Activated T-cell treated with anti-CD3 and anti-CD28 coated beads for 4 hours (primary cell): ENCODE measurements at places on chromosomes 5 and 9.

- no peak for DNase-seq
These were observed 397 bp upstream of the RECK start for GRCh38 chr9:36036253-36036779.

- DNase-seq, result no peak
These were observed 704 bp upstream of the IL33 start for GRCh38 chr9:6214903-6215302.

GRCh38 chr5:73922224-73922623 is 296.2 kb downstream of the ARHGEF28 start:
- no peak for DNase-seq

DNA sequence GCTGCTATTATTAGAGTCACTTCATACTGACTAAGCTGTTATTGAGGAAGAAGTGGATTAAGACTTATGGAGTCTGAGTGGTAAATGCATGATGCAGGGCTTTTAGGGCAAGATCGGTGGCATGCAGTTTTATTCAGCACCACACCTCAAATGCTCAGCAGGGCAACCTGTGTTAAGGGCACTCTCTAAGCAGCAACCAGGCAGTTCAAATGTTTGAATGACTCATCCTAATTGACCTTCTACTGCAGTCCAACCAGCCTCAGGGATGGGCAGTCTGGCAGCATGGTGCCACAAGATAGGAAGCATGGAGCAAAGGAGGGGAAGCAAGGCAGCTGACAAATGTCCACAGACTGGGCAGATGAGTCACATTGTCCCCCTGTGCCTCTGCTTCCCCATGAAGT is 80.2 kb upstream of the MIER3 start:
- no peak for DNase-seq

DNA sequence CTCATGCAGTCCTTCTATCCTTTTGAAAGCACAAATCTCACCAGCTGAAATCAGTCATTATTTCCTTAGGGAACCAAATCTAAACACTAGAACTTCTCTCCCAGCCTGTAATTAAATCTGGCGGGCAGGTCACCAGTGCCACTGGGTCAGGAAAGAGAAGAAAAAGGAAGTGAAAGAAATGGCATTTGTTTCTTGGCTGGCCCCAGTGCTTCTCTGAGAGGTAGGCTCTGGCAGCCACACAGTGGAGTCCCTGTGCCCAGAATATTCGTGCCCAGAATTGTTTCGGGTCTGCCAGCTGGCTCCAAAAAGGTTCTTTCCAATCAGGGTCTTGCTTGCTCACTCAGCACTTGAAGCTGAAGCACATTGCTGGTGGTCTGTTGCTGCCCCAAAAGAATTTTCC is 133.9 kb upstream of the MTAP start:
- DNase-seq, result no peak

DNA sequence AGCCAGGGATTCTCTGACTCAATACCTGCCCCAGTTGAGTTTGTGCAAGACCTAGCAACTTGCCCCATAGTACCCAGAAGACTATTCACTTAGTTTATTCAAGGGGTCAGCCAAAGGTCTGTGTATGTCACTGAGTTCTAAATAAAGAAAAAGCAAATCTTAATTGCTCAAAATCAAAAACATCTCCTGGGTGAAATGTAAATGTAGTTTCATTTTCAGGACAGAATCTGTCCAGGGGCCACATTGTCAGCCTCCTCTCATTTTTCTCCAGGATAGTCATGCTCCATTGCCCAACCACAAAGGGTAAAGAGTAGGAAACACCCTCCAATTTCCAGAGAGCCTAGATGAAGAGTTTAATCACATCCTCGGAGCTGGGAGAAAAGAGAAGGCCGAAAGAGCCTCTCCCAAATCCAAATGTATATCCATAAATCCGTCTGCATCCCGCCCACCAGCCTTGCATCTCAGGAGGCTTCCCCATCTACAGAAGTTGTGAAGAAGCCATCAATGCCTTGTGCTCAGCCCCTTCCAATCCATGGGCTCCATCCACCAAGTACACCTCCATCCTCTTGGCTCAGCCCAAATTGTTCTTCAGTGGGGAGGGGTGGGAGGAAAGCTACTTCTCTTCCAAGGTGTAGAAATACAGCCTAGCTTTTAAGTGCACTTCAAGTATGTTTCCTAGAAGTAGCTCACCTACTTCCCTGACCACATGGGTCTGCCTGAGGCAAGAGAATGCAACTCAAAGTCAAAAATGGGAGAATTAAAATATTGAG is 26.9 kb downstream of the ADAM19 start:
- DNase-seq, result no peak

DNA sequence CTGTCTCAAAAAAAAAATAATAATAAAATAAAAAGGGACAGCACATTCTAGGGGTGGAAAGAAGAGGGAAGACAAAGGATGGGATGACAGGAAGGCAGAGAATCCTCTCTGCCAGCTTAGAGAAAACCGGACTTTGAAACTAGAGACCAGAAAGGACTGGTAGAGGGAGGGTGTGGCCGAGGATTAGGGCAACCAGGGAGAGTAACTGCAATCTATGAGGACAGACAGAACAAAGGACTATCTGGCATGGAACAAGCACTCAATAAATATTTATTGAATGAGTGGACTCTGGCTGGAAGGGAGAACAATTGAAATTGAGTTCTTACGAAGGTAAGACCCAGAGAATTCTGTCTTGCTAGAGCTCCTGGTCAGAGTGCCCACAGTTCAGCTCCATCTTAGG is 2.4 kb downstream of the GBA2 start:
- DNase-seq, result no peak

GRCh38 chr5:171705830-171706468 is 79.7 kb upstream of the SMIM23 start:
- DNase-seq, result no peak

DNA sequence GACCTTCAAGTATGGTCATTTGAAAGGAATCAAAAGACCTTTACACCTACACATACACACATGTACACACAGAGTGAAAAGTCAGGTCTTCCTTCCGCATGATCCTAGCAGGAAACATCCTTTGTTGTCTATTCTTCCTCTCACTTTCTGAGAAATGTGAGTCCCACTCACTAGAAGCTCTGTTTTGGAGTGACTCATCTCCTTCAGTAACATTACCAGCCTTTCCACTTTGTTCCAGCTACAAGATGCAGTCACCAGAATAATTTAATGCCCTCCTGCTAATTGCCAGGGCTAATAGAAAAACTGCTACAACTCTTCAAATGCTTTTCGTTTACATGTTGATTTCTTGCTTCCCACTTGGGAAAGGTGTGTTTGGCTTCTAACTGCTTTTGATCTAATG is 417.3 kb downstream of the RASEF start:
- no peak for DNase-seq

DNA sequence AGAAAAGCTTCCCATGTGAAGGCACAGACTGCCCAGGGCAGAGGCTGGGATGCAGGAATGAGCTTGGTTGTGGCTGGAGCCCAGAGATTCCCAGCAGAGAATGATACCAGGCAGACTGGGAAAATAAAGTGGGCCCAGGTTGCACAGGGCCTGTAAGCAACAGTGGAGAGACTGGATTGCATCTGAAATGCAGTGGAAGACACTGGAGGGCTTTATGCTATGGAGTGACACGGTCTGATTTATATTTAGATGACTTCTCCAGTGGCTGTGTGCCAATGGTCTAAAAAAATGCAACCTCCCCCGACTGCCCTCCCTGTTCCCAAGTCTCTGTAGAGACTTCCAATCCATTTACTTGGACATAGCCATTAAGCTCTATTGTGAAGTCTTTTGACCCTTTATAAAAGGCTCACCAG is 951.1 kb upstream of the DMAC1 start:
- DNase-seq, result no peak
